ENCODE measurements at places on chromosomes 1 and 21. TPM values are rescaled to one million over a fixed set of nuclear protein-coding genes. Genes with fewer than 3 reads are reported as not detected.
A peak's percentile ranks its signal among the peaks of the same experiment; 100 is the strongest.

GRCh38 chr1:40450495-40451237 is 390 bp downstream of the ZFP69B start:
- peaks cover 7% of the 10 kb centered on the region for H3K4me1 ChIP-seq
- no peaks in the 10 kb centered on the region for H3K27me3 ChIP-seq

DNA sequence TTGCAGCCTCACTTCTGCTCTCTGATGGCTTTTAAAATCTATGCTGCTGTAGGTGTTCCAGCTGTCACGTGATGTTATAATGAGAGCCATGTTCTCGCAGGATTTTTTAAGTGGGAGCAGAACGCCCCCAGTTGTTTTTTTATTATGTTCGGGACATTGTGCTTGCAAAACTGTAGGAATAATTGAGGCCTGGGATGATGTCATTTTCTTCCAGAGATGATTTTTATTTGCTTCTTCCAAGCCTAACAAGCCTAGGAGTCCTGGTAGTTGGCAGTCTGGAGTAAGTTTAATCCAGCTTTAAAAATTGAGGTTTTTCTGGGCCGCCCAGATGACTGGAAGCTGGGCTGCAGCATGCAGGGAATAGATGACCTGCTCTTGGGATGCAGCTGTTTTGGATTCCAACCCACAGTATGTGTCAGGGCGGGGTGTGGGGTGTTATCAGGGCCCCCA is 34.6 kb upstream of the CHIT1 start:
- H3K27ac ChIP-seq: no peak overlapping the region
- DNase-seq: no peak
- no peaks in the 10 kb centered on the region for H3K27me3 ChIP-seq
- H3K4me3 ChIP-seq: no peak overlapping the region

GRCh38 chr1:159968901-159969300 is 14.9 kb upstream of the SLAMF9 start:
- H3K27me3 ChIP-seq: no peaks in the 10 kb centered on the region
- H3K27ac ChIP-seq: no peak overlapping the region
- H3K36me3 ChIP-seq: no peaks in the 10 kb centered on the region
- H3K4me3 ChIP-seq: no peak overlapping the region
- H3K4me1 ChIP-seq: no peaks in the 10 kb centered on the region

DNA sequence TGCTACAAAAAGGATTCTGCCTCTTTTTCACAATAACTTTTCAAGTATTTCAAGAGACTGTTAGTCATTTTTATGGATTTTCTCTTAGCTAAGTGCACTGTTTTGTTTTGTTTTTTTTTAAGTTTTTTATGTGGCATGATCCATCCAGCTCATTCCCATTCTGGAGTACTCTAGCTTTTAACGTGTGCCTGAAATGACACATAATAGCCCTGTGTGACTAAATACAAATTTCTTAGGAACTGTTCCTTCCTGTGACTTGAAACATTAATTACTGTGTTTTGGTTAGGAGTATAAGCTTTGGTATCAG is 143.9 kb downstream of the HS2ST1 start:
- no peak overlapping the region for H3K4me3 ChIP-seq
- H3K36me3 ChIP-seq: no peaks in the 10 kb centered on the region
- H3K4me1 ChIP-seq: no peaks in the 10 kb centered on the region
- DNase-seq: no peak
- no peak overlapping the region for H3K27ac ChIP-seq

GRCh38 chr1:25996966-25997827 is 666 bp downstream of the PAFAH2 start:
- H3K36me3 ChIP-seq: no peaks in the 10 kb centered on the region
- H3K4me3 ChIP-seq: peak overlapping the region; percentile 63
- peak overlapping the region; percentile 83 for H3K27ac ChIP-seq
- no peaks in the 10 kb centered on the region for H3K27me3 ChIP-seq

DNA sequence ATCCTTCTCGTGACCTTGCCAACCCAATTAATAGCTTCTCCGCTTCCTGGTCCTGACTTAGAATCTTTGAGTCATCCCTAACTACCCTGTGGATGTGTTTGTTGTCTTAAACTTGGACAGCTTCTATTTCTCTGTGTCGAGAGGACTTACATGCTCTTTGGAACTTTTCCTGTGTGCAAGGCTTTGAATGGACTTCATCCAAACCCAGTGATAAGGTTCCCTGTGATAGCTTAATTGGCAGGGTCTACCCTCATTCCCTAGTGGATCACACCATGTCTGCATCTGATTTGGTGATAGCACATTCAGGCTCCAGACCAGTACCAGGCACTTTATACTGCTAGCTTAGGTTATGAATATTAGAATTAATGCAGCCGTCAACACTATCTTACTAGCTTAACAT is 378.2 kb upstream of the KAZN start:
- H3K4me1 ChIP-seq: no peaks in the 10 kb centered on the region
- DNase-seq: no peak
- H3K27ac ChIP-seq: no peak overlapping the region
- no peak overlapping the region for H3K4me3 ChIP-seq
- no peaks in the 10 kb centered on the region for H3K36me3 ChIP-seq
- H3K27me3 ChIP-seq: peaks cover 3% of the 10 kb centered on the region

- no peaks in the 10 kb centered on the region for H3K4me1 ChIP-seq
- H3K27me3 ChIP-seq: no peaks in the 10 kb centered on the region
- H3K27ac ChIP-seq: no peak overlapping the region
- DNase-seq: no peak
Measured at GRCh38 chr1:62841587-62842169, 57.7 kb downstream of the ATG4C start.

GRCh38 chr1:202648605-202649226 is 61.5 kb downstream of the SYT2 start:
- H3K4me1 ChIP-seq: peaks cover 12% of the 10 kb centered on the region
- H3K27ac ChIP-seq: no peak overlapping the region
- H3K36me3 ChIP-seq: no peaks in the 10 kb centered on the region
- DNase-seq: no peak
- H3K27me3 ChIP-seq: peaks cover 2% of the 10 kb centered on the region
- H3K4me3 ChIP-seq: no peak overlapping the region

GRCh38 chr1:176897350-176898236 is 266.9 kb downstream of the ASTN1 start:
- H3K27me3 ChIP-seq: no peaks in the 10 kb centered on the region
- H3K4me3 ChIP-seq: no peak overlapping the region
- no peaks in the 10 kb centered on the region for H3K36me3 ChIP-seq
- no peak overlapping the region for H3K27ac ChIP-seq
- no peak for DNase-seq

- H3K27me3 ChIP-seq: no peaks in the 10 kb centered on the region
- peak; percentile 87 for DNase-seq
- peaks cover 36% of the 10 kb centered on the region for H3K36me3 ChIP-seq
- H3K4me1 ChIP-seq: peaks cover 25% of the 10 kb centered on the region
- H3K4me3 ChIP-seq: peak overlapping the region; percentile 90
Measured at GRCh38 chr1:42924082-42924850, 34.4 kb downstream of the SLC2A1 start.

- no peak overlapping the region for H3K27ac ChIP-seq
- no peak for DNase-seq
- H3K4me3 ChIP-seq: no peak overlapping the region
- peaks cover 37% of the 10 kb centered on the region for H3K27me3 ChIP-seq
- no peaks in the 10 kb centered on the region for H3K36me3 ChIP-seq
Measured at GRCh38 chr1:7636795-7637526, 134.1 kb upstream of the VAMP3 start.

DNA sequence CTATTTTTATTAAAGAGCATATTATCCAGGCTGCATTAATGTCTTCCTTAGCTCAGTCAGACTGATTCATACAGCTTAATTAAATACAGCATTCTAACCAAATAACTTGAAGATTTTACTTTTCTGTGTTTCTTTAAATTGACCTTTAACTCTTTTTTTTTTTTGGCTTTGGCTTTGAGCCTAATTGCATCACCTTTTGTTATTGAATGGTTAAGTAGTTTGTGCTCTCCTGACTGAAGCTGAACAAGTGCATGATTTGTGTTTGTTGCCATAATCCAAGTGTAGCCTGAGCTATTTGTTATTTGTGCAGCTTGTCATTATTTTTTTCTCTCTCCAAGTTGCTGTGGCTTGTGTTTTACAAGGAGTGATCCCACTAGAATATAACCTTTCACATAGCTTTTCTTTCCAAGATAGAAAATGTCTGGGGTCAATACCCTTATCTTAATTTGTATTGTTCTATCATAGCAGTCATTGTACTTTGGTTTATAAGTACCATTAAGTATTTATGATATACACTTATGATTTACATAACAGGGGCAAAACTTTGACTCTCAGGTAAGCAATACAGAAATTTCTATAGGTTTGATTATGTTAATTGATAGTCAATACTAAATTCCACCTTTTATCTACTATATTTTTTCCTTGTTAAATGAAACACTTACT is 31.6 kb downstream of the CDC14A start:
- no peak for DNase-seq
- H3K27me3 ChIP-seq: no peaks in the 10 kb centered on the region
- H3K4me3 ChIP-seq: no peak overlapping the region
- H3K36me3 ChIP-seq: peaks cover 32% of the 10 kb centered on the region
- H3K4me1 ChIP-seq: peaks cover 45% of the 10 kb centered on the region

GRCh38 chr1:88877911-88878310 is 13.5 kb downstream of the GTF2B start:
- no peak overlapping the region for H3K27ac ChIP-seq
- peaks cover 16% of the 10 kb centered on the region for H3K4me1 ChIP-seq
- no peak for DNase-seq
- H3K36me3 ChIP-seq: no peaks in the 10 kb centered on the region
- no peaks in the 10 kb centered on the region for H3K27me3 ChIP-seq
- no peak overlapping the region for H3K4me3 ChIP-seq

- peaks cover 20% of the 10 kb centered on the region for H3K27me3 ChIP-seq
- no peaks in the 10 kb centered on the region for H3K36me3 ChIP-seq
- H3K4me1 ChIP-seq: peaks cover 36% of the 10 kb centered on the region
- H3K27ac ChIP-seq: no peak overlapping the region
Measured at GRCh38 chr1:156709031-156709430, 3.6 kb upstream of the CRABP2 start.

- no peaks in the 10 kb centered on the region for H3K27me3 ChIP-seq
- no peak overlapping the region for H3K27ac ChIP-seq
- no peaks in the 10 kb centered on the region for H3K4me1 ChIP-seq
- no peaks in the 10 kb centered on the region for H3K36me3 ChIP-seq
Measured at GRCh38 chr1:237171454-237172117, 129.6 kb downstream of the RYR2 start.

DNA sequence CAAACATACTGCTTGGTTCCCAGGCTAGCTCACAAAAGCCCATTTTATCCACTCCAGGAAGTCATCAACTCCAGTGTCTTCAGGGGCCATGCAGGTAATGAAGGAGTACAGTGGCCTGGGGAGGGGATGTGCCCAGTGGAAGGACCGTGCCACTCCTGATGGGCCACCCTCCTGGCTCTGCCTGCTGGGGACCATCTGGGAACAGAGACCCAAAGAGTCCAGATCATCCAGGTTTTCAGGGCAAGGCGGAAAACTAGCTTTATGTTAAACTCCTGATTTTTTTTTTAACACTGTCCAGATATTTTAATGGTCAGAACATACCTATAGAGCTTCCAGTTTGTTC is 75.6 kb downstream of the CD46 start:
- H3K27me3 ChIP-seq: no peaks in the 10 kb centered on the region
- peaks cover 26% of the 10 kb centered on the region for H3K4me1 ChIP-seq
- peak overlapping the region; percentile 91 for H3K27ac ChIP-seq
- no peak overlapping the region for H3K4me3 ChIP-seq

- H3K27ac ChIP-seq: no peak overlapping the region
- peaks cover 27% of the 10 kb centered on the region for H3K4me1 ChIP-seq
- peaks cover 7% of the 10 kb centered on the region for H3K27me3 ChIP-seq
- no peaks in the 10 kb centered on the region for H3K36me3 ChIP-seq
Measured at GRCh38 chr1:54997711-54997986, 1.1 kb upstream of the BSND start.

GRCh38 chr1:56490619-56491018 is 88.7 kb downstream of the PLPP3 start:
- no peaks in the 10 kb centered on the region for H3K4me1 ChIP-seq
- H3K36me3 ChIP-seq: no peaks in the 10 kb centered on the region
- H3K27ac ChIP-seq: no peak overlapping the region
- no peak for DNase-seq
- no peak overlapping the region for H3K4me3 ChIP-seq

GRCh38 chr1:55669293-55669692 is 454.1 kb upstream of the USP24 start:
- H3K36me3 ChIP-seq: no peaks in the 10 kb centered on the region
- H3K27ac ChIP-seq: no peak overlapping the region
- H3K27me3 ChIP-seq: no peaks in the 10 kb centered on the region
- no peak for DNase-seq

DNA sequence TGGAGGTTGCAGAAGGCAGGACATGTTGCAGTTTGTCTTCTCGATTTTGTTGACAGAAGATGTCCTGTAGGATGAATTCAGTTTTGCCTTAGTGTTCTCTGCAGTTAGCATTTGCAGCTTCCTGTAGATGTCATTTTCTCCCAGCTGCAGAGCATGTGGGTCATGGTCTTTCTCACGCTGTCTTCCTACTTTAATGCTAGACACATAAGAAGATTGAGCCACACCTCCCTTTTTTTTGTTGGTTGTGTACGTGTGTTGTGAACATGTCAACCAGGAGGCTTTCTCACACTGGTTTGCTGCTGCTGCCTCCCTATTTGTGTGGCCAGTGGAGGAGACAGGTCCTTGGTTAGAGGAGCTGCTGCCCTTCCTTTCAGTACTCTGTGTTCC is 110.7 kb downstream of the VPS13D start:
- no peaks in the 10 kb centered on the region for H3K27me3 ChIP-seq
- H3K4me3 ChIP-seq: no peak overlapping the region
- H3K4me1 ChIP-seq: peaks cover 34% of the 10 kb centered on the region
- peaks cover 44% of the 10 kb centered on the region for H3K36me3 ChIP-seq
- no peak for DNase-seq

Gene SLAMF8
- total RNA-seq: 1.0 TPM

Gene TMEM51
- not detected for total RNA-seq

Gene KPRP
- not detected for total RNA-seq

Gene HOOK1
- total RNA-seq: 20.3 TPM

Gene LAMB3
- total RNA-seq: 1.2 TPM

Gene CLDN19
- total RNA-seq: not detected

Gene AGMAT
- 8.4 TPM for total RNA-seq

Gene CHODL
- total RNA-seq: 0.47 TPM

Gene C1orf226
- total RNA-seq: not detected

Gene SNIP1
- total RNA-seq: 48.0 TPM
